ENCODE measurements at places on chromosomes 16 and 17.

- DNase-seq: no peak
These were observed 16.5 kb upstream of the NF1 start for GRCh38 chr17:31078290-31078689.

GRCh38 chr16:84378567-84378966 is 10.2 kb downstream of the ATP2C2 start:
- no peak for DNase-seq

DNA sequence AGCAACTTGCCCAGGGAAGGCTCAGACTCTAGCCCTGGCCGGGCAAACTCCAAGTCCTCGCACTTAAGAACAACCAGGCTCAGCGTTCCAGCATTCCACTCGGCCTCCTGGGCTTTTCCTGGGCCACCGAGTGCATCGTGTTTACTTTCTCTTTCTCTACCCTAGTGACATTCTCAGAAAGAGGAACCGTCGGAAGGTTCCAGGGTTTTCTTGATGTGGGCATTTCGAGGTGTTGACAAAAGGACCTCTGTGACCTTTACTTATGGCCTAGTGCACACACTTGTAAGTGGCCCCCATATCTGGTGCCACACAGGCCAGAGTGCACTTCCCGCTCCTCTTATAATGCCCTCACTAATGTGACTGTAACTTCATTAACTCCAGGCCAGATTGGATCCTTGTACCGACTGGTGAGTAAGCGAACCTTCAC is 3.1 kb upstream of the BANP start:
- DNase-seq: no peak

DNA sequence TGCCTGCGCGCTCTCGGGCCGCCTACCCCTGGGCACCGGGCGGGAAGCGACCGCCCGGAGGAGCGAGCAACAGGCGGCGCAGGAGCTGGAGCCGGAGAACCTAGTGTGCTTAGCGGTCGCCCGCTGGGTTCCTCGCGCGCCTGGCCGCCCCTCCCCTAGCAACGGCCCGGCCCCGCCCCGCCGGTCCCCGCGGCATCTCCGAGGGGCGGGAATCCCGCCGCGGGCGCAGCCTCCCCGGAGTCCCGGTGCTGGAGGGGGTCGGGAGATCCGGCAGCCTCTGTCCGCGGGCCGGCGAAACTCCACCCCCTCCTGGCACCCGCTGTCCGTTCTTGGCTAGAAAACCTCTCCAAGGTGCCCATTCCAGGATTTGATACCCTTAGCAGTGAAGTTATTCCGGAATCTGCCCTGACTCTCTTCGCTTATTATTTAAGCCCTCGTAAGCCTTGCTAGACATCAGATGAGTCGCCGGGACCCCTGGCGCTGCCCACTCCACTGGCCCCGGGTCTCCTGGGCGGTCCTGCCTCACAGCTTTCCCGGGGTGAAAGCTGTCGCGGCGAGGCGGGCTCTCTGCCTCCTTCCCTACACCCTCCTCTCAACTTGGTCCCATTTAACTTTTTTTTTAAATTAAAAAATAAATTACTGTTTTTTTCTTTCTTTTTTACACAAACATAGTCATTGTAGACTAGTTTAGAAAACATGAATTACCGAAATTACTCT is at the start of gene RPRML:
Gene RPRML (minus strand): TSS at position 107 of the 717 bp plus-strand sequence. CDS start 246 bp downstream, outside the sequence.
- DNase-seq: no peak

- DNase-seq: no peak
These were observed 23.0 kb upstream of the EFCAB13 start for GRCh38 chr17:47300718-47301117.

GRCh38 chr16:12901597-12902461 is at the start of gene SHISA9:
SHISA9 (plus strand) TSS chr16:12901598.
- no peak for DNase-seq

DNA sequence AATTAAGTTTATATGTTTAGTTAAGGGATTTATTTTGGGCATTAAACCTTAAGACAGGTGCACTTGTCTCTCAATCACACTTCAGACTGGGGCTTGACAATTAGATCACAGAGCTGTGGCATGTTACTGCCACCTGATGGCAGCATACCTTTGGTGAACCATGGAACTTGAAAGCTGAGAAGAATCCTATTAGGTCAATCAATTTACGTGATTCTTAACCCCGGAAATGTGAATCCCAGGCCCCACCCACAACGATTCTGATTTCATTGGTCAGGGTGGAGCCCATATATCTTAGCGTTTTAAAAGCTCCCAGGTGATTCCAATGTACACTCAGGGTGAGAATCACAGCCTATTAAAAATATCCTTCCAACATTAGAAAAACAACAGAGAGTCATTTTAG is 91.0 kb downstream of the GSG1L start:
- peak; percentile 19 for DNase-seq

- DNase-seq: no peak
These were observed 154.3 kb downstream of the SNX29 start for GRCh38 chr16:12130691-12131290.

DNA sequence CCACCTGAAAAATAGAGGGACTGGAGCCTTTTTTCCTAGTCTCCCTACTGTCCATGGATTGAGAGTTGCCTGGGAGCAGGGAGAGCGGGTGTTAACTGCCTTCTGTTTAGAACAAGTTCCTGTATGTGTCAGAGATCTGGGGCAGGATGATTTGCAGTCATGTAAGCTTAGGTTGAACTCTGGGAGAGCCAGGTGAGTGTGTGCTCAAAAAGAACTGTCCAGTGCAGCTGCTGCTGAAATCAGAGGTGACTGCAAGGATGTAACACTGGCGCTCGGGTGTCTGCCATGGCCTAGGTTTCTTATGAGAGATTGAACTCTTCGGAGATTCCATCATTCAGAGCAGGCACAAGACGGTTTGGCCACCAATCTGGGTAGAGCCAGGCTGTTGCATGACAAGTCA is 432.5 kb downstream of the CDH13 start:
- DNase-seq: no peak

DNA sequence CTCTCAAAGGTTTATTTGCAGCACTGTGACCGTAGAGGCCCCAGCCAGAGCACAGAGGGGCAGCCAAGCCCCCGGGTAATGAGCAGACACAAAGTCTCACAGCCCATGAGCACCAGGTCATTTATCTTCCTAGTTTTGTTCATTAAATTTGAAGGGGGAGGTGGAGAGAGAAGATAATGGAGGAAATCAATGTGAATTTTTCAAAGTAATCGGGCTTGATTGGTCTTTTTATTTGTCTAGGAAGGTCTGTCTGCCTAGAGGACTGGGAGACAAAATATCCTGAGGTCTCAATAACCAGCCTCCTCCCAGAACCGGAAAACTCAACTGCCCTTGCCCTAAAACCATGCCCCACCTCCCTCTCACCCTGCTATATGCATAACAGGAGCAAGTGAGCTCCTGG is 189.0 kb downstream of the SLC39A11 start:
- DNase-seq: no peak

DNA sequence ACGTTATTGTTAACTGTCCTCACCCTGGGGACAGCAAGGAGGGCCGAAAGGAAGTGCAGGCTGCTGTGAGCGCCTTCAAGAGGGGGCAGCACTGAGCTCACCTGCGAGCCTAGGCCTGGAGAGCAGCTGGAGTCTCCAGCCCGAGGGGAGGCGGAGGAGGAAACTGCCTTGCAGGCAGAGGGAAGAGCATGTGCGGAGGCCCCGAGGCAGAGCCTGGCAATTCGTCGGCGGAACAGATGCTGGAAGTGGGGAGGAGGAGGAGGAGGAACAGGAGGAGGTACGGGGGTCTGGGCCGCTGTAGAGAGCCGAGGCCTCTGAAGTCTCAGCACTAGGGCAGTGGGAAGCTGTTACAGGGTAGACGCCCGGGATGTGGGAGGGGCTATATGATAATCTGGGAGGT is 49.6 kb upstream of the PLCG2 start:
- no peak for DNase-seq

DNA sequence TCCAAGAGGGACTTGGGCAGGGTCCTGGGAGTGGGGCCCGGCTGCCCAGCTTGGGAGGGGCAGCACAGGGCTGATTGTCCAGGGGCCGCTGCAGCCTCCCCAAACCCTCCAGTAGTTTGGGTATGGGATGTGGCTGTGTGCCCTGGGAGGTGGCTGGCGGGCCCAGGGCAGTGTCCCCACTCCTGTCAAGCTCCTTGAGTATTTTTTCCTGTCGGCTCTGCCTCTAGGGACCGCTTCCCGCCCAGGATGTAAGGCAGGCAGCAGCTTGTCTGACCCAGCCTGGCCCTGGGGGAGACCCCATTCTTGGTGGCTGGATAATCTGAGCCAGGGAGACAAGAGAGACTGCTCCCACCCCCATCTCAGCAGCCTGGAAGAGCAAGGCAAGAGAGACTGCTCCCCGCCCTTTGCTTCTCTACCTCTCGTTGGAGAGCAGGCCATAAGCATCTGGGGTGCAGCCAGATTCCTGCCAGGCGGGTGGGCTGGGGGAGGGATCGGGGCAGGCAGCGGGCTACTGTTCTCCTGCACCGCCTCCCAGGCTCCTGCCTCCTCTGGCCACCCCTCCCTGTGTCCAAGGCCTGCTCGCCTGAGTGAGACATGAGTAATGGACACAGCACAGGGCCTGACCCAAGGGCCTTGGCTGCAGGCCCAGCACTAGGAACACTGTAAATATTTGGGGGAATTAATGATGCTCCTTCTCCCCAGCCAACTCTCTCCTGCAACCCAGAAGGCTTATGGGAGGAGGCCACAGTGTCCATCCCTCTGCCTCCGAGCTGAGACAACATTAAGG is 18.4 kb upstream of the ITGA3 start:
- no peak for DNase-seq

- DNase-seq: no peak
These were observed 279.5 kb downstream of the KIF2B start for GRCh38 chr17:54102246-54102645.

GRCh38 chr16:31256466-31256865 is 3.3 kb upstream of the ITGAM start:
- DNase-seq: no peak

- no peak for DNase-seq
These were observed 19.6 kb upstream of the CEP20 start for GRCh38 chr16:15907863-15908478.

- DNase-seq: no peak
These were observed 46.9 kb upstream of the NKD1 start for GRCh38 chr16:50501251-50501650.

DNA sequence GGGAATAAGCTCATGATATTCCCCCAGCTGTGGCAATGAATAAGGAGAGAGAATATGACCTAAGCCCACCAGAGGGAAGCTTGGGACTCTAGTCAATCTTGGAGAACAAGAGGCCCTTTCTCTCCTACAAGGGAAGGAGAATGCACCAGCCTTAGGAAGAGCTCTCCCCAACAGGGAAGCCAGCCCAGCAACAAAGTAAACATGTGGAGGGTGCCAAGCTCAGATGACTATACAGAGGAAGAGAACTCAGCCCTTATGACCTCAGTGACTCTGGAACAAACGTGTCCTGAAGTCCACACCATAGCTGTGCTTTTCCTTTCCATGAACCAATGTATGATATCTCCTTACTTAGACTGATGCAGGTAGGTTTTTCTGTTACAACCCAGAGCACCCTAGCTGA is 219.7 kb downstream of the GSG1L start:
- no peak for DNase-seq

- no peak for DNase-seq
These were observed 354.1 kb downstream of the KCNJ2 start for GRCh38 chr17:70523426-70523825.

DNA sequence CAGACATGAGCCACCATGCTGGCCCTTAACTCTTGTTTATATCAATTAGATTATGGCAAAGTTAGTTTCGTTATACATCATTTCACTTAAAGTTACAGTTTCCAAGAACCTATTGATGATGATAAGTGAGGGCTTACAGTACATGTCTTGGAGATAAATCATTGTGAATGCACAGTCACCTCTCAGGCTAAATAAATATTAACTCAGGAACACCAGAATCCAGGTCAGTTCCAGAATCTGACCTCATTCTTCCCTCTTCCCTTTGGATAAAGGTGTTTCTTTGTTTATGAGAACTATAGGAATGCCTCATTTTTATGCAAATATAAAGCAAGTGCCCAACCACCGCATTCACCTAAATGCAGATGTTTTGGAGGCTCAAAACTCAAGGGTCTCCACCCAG is 48.4 kb upstream of the CRYM start:
- DNase-seq: no peak

DNA sequence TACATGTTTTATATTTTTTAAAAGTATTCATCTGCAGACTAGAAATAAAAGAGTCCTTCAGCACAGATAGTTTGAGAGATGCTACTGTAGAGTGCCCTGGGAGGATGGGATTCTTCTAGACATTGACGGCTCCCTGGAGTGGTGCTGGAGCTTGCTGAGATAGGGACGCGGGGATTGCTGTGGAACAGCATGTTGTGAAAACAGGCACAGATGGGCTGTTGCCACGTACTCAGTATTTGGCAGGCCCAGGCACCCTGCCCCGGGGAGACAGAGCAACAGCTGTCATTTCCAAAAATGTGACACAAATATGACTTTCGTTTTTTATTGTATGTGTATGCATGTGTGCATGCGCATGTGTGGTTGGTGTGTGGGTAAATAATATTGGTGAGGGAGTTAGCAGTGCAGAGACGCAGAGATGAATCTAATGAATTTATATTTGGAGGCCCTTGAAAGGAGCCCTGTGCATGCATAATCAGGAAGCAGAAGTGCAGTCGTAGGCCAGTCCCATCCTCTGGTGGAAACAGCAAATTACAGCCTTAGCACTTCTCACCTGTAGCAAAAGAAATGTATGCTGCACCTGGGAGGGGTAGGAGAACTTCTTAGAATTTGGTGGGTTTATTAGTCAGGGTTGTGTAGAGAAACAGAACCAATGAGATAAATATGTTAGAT is 6.2 kb upstream of the ABCA8 start:
- no peak for DNase-seq

DNA sequence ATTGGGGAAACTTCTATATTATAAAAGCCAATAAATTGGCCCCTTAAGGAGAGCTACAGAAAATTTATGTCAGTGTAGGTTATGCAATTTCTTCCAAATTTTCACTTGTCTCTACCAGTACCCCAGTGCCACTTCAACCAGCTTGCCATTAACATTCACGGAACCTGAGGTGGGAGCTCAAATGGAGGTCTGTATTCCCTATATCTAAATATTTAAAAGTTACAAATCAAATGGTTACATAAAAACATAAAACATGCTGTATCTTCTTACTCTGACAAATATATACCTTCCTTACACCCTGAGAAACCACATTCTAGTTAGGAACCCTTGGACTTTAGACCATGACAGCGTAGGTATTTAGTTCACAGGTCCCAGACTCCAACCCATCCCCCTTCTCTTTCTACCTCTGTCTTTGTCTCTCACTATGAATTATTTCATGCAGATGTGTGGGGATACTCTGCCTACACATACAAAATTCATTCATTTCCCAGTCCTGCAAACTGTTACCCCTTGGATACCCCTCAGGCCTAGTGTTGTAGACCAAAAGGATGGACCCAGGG is 127.8 kb upstream of the PMFBP1 start:
- DNase-seq: no peak

Measured in activated T-cell treated with anti-CD3 and anti-CD28 coated beads for 4 hours (primary cell).